ENCODE measurements at places on chromosomes 3 and 15. TPM values are rescaled to one million over a fixed set of nuclear protein-coding genes. Genes with fewer than 3 reads are reported as not detected.

Gene LRRIQ4
- 0.13 TPM for total RNA-seq

DNA sequence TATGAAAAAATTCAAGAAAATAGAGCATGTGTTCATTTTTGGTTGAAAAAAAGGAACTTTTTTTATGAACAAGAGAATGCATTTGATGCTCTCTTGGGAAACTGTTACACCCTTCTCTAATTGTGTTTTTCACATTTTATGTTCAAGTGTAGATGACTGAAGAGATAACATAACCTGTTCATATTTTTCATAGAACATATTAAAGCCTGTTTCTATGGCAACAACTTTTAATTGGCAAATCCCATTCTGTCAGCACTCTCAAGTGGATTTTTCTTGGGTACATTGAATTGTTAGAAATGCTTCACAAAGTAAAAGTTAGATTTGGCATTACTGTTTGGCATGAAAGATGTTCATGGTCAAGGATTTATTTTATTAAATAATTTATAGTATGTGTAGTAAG, 117.5 kb downstream of the MBNL1 start:
- DNase-seq = no peak
- no peaks in the 10 kb centered on the region for H3K36me3 ChIP-seq
- H3K4me1 ChIP-seq = peaks cover 86% of the 10 kb centered on the region

Gene GOLGA8G
- total RNA-seq = not detected

Gene SUCNR1
- total RNA-seq = 0.10 TPM

GRCh38 chr15:47737477-47737876, 20.2 kb downstream of the SEMA6D start:
- H3K27ac ChIP-seq = peak overlapping the region; percentile 70
- DNase-seq = no peak
- no peak overlapping the region for H3K4me3 ChIP-seq
- H3K27me3 ChIP-seq = no peaks in the 10 kb centered on the region

DNA sequence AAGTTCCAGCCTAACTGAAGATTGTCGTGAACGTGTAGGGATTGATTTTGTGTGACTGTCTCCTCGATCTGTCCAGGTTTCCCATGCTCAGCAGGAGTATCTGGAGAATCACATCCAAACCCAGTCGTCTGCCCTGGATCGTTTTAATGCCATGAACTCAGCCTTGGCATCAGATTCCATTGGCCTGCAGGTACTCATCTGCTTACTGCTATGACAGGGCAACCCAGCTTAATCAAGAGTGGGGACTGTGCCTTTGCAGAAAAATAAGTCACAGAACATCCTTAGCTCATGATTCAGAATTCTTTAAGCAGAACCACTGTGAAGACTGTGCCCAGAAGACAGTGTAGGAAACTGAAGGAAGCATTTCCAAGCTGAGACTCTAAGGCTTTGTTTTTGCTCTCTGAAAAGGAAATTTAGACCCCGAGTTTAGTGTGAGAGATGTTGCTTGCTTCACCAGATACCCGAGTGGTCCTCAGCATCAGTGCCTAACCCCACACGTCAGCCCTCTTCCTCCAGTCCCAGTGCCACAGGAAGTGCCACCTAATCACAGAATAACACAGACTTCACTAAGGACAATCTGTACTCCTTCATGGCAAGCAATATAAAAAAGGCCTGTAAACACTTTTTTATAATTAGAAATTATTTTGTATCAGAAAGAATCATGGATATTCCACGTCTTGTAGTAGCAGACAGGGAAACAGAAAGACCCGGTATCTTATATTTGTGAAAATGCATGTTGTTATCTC, 34.2 kb downstream of the MYZAP start:
- peak overlapping the region; percentile 79 for H3K27ac ChIP-seq
- H3K4me1 ChIP-seq = peaks cover 8% of the 10 kb centered on the region
- no peaks in the 10 kb centered on the region for H3K27me3 ChIP-seq
- peak; percentile 42 for DNase-seq

- no peaks in the 10 kb centered on the region for H3K27me3 ChIP-seq
- peaks cover 60% of the 10 kb centered on the region for H3K4me1 ChIP-seq
- no peaks in the 10 kb centered on the region for H3K36me3 ChIP-seq
- H3K27ac ChIP-seq = peak overlapping the region; percentile 16
- no peak overlapping the region for H3K4me3 ChIP-seq
Measured at GRCh38 chr3:45691842-45692241, 2.6 kb downstream of the SACM1L start.

Data from gastrocnemius medialis (tissue), 4 donors.